Activated CD8-positive, alpha-beta memory T cell treated with anti-CD3 and anti-CD28 coated beads for 4 hours (primary cell): ENCODE measurements at places on chromosomes 4 and X.

- no peak for DNase-seq
Measured at GRCh38 chr4:32025851-32026459, 1305.8 kb downstream of the PCDH7 start.

DNA sequence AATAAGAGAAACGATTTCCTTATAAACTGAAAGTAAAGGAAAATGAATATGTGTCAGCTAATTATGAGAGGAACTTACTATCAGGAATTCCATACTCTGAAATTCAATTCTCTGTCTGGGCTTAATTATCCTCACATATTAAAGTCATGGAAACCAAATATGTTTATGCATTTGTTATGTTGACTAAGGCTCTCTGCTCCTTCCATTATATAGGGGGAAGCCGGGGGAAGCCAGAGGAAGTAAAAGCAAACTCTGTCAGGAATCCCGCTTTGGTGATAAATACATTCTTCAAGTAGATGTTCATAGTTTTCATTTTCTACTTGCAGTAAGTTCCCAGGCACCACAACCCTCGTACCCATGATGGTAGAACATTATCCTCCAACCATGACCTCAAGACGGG is 142.8 kb upstream of the VCX2 start:
- DNase-seq, result no peak

DNA sequence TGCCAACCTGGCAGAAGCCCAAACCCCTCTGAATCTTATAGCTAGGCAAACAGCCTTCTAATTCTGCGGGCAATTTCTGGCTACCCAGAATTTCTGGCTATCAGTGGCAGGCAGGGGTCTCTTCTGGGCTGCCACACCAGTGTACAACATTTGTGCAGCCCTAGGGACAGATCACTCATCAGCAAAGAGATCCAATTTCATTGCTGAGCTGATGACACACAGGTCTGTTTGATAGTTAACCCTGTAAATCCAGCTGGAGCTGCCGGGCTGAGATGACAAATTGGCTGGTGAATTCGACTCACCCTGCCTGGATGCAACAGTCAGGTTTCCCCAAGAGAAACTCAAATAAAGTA is 2.4 kb downstream of the MID1 start:
- no peak for DNase-seq

- no peak for DNase-seq
Measured at GRCh38 chr4:55308071-55308470, 38.0 kb upstream of the SRD5A3 start.

GRCh38 chr4:114272226-114272625 is 292.8 kb upstream of the ARSJ start:
- DNase-seq, result no peak

GRCh38 chrX:13923289-13923688 is 106.4 kb upstream of the GPM6B start:
- DNase-seq, result no peak
